Dorsolateral prefrontal cortex (tissue), 122 donors: ENCODE measurements at places on chromosomes 13 and 19.
A peak's percentile ranks its signal among the peaks of the same experiment; 100 is the strongest.

- DNase-seq: no peak
These were observed 23.5 kb downstream of the ZNF180 start for GRCh38 chr19:44476559-44477408.

GRCh38 chr13:28322256-28322905 lies 172.5 kb downstream of the FLT1 start:
- no peak for DNase-seq

- no peak for DNase-seq
These were observed 38.7 kb upstream of the SACS start for GRCh38 chr13:23472189-23472588.

GRCh38 chr13:23350009-23350408 lies 83.5 kb downstream of the SACS start:
- DNase-seq: no peak

GRCh38 chr19:12736995-12737834 lies at the start of gene GET3:
Gene GET3 (plus strand): TSS chr19:12737497. CDS start chr19:12737506, 9 bp downstream.
- DNase-seq: peak; percentile 75

DNA sequence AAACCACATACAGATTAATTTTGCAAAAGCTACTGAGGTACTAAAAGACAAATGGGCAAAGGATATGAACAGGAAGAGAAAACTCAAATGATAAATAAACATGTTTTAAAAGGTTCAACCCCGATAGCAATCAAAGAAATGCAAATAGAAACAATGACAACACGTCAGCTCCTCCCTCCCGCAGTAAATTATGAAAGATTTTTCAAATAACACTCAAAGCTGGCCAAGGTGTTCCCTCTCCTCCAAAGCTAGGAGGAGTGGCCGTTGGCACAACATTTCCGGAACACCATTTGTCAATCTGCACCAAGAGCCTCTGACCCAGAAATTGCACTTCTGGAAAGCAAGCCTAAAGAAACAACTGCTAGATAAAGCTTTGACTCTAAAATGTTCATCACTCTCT lies 28.3 kb downstream of the INSR start:
- DNase-seq: no peak

GRCh38 chr13:30802501-30802900 lies 67.2 kb downstream of the ALOX5AP start:
- DNase-seq: no peak
